ENCODE measurements at places on chromosomes 6 and 20.

DNA sequence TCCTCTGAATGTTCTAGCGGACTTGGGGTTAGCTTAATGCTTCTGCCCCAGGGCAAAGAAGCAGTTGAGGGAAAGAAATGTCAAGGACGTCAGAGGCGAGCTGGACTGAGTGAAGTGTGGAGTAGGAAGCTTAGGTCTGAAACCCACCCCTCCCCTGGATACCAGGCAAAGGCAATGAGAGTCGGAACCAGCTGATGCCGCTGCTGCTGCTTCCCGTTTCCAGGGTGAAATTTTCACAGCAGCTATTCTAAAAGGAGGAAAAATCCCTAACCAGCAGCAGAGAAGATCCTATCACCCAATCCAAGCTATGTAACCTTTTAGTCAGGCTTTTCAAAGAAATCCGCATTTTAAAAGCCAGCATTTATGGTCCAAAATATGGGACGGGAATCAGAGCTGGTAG lies 564.3 kb downstream of the LMBRD1 start:
- no peak for DNase-seq

DNA sequence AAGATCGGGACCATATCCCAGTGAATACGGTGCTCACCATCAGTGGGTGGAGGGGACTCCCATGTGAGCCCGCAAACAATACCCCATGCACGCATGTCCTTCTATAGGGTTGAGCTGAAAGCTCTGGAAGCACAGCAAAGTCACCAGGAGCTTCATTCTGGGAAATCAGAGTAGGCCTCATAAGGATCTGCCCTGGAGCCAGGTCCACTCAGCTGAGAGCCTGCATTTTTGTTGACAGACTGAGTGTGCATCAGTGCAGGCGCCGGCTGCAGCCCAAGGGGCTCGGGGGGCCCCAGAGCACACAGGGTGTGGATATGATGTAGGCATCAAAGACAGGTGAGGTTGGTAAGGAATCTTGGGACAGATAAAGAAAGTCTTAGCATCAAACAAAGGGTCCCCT lies 79.8 kb upstream of the CD93 start:
- DNase-seq: no peak

DNA sequence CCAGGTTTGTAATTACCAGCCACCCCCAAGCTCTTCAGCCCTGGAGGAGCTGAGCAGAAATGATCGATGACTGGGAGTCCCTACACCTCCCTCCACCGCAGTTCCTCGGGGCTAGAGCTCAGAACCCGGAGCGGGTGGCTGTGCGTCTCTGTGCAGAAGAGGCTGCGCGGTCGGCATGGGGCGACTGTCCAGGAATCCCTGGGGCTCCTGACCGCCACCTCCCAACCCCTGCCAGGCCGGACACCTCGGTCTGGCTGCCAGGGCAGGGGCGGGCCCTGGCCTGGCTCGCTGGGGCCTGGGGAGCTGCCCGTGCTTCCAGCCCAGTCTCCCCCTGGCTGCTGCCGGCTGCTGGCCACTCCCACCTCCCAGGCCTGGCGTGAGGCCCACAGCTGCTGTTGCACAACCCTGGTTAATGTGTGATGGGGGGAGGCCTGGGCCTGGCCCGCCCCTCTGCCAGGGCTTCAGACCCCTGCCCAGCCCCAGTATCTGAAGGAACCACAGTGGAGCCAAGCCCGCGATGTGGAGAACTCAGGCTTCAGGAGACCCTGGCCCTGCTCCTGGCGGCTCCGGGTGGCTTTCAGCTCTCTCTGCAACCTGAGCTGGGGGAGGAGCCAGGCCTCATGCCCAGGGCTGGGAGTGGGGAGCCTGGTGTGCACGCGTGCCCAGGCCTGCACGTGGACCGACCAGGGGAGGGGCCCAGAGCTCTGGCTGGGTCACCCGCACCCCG lies 1.2 kb downstream of the SLC2A4RG start:
- no peak for DNase-seq

GRCh38 chr6:2697291-2697690 lies 53.4 kb downstream of the MYLK4 start:
- no peak for DNase-seq

DNA sequence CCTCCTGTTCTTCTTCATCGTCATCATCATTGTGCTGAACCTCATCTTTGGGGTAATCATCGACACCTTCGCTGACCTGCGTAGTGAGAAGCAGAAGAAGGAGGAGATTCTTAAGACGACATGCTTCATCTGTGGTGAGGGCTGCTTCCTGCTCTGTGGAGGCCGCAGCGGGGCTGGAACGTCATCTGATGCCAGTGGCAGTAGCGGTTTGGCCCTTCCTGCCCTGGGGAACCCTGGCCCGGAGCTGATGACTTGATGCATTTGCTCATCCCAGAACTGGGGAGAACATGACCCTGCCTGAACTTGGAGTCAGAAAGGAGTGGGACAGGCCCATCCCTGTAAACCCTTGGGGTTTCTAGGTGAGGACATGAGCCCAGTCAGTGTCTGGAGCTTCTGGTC lies 18.7 kb downstream of the UQCC2 start:
- DNase-seq: peak; percentile 44

GRCh38 chr6:32889533-32889932 lies 35.5 kb downstream of the PSMB9 start:
- no peak for DNase-seq

GRCh38 chr6:157258878-157259277 lies 64.4 kb downstream of the TMEM242 start:
- DNase-seq: peak; percentile 2

- DNase-seq: no peak
Observed at GRCh38 chr6:7883381-7883780, 27.2 kb downstream of the TXNDC5 start.

GRCh38 chr6:167995302-167995701 lies 2.2 kb upstream of the KIF25 start:
- DNase-seq: no peak

DNA sequence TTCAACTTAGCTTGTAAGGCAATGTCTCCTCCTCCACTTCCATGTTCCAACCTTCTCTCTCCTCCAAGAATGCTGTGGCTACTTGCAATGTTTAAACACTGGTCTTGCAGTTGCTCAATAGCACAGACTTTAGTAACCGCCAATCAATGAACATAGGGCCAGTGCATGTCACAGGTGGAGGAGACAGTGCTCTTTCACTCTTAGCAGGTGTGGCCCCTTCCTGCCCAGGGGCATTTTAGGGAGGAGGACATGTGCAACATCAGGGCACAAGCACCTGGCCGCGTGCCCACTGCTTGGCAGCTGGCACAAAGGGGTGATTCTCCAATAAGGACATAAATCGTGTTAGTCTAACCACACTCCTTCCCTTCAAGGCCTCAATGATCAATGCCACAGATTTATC lies 41.3 kb downstream of the ADGRF1 start:
- DNase-seq: no peak

- DNase-seq: no peak
Observed at GRCh38 chr6:161498881-161499280, 225.0 kb upstream of the AGPAT4 start.

- no peak for DNase-seq
Observed at GRCh38 chr20:32577023-32577422, 8.1 kb downstream of the NOL4L start.

GRCh38 chr6:168493976-168494375 lies 53.0 kb downstream of the SMOC2 start:
- no peak for DNase-seq
